ENCODE measurements at places on chromosomes 3 and 15.

DNA sequence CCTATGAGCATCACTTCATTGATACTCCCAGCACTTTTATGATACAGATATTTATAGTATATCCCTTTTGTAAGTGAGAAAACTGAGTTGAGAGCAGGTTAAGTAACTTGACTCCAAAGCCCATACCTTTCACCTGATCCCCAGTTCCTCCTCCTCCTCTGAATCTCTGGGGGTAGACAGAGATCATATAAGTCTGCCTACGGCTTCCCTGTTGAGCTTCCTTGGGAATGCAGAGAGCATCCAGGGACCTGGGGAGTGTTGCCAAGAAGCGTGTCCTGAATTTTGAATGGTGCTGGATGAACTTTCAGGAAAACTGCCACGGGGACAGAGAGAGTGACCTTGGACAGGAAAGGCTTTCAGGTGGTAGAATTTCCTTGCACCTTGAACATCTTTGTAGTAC lies 268.5 kb downstream of the LRTM1 start:
- no peak for DNase-seq

DNA sequence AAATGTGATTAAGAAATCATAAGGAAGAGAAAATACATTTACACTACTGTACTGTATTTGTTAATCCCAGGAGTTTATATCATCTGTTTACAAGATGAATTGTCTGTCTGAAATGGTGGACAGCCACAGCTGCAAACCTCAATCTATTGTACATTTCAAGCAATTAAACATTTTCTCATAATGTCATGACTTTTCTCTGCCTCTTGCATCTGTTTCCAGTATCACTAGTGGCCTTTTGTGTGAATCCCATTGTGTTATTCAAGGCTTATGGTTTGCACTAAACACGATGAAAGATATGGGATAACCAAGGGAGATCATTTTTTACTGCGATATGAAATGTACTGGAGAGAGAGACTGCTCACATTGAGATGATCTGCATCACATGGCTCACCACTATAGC lies 200.2 kb upstream of the LRRN1 start:
- no peak for DNase-seq

GRCh38 chr3:116390318-116390717 lies 55.0 kb downstream of the LSAMP start:
- DNase-seq = no peak

- DNase-seq = no peak
These were observed 202.0 kb downstream of the ADAMTSL3 start for GRCh38 chr15:83855956-83856355.

GRCh38 chr15:75738014-75738646 lies 25.5 kb upstream of the CSPG4 start:
- no peak for DNase-seq

- no peak for DNase-seq
These were observed 353.9 kb upstream of the LMCD1 start for GRCh38 chr3:8147711-8148110.

DNA sequence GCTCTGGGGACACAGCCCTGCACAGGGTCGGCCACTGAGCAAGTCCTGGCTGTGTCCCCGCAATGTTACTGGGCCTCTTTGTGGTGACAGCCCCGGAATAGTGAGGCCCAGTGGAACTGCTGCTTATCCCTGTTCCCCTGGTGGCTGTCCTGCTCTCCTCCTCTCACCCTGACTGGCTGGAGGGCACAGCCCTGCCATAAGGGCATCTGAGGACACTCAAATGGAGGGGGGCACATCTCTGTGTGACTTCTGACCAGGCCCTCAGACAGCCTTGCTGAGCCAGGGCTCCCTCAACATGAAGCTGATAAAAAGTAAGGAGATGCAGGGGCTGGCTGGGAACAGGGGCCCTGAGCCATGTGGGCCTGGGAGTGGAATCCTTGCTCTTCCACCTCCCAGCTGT lies 127.4 kb upstream of the ATP2B2 start:
- DNase-seq = no peak

GRCh38 chr15:80495401-80495942 lies 91.3 kb downstream of the ARNT2 start:
- DNase-seq = no peak

Measured in GM13977 (cell line).